Upper lobe of left lung (tissue), 6 donors: ENCODE measurements at places on chromosomes 16 and 17. TPM values are rescaled to one million over a fixed set of nuclear protein-coding genes. Genes with fewer than 3 reads are reported as not detected.

DNA sequence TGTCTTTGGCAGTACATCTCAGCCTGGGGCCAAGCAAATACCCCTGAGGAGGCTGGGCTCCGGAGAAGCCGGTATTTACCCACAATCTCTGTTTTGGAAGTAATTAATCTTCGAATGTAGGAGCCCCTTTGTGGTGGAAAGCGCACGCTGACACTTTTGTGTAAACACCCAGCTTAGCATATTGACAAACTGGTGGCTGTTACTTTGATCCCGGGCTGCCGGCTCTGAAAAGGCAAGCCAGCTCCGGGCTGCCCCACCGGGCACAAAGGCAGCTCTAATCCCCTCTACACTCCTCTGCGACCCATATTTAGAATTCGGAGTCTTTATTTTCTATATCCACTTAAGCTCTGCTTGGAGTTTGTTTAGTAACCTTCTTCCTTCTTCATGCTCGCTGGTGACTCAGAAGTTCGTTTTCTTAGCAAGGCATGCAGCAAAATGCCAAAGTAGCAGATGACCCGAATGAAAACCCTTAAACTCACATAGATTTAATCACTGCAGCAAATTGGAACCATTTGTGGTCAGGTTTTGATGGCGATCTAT is 144.0 kb upstream of the IRX3 start:
- no peak overlapping the region for H3K4me3 ChIP-seq
- no peaks in the 10 kb centered on the region for H3K27me3 ChIP-seq
- peak overlapping the region; percentile 27 for H3K27ac ChIP-seq
- H3K36me3 ChIP-seq = no peaks in the 10 kb centered on the region

DNA sequence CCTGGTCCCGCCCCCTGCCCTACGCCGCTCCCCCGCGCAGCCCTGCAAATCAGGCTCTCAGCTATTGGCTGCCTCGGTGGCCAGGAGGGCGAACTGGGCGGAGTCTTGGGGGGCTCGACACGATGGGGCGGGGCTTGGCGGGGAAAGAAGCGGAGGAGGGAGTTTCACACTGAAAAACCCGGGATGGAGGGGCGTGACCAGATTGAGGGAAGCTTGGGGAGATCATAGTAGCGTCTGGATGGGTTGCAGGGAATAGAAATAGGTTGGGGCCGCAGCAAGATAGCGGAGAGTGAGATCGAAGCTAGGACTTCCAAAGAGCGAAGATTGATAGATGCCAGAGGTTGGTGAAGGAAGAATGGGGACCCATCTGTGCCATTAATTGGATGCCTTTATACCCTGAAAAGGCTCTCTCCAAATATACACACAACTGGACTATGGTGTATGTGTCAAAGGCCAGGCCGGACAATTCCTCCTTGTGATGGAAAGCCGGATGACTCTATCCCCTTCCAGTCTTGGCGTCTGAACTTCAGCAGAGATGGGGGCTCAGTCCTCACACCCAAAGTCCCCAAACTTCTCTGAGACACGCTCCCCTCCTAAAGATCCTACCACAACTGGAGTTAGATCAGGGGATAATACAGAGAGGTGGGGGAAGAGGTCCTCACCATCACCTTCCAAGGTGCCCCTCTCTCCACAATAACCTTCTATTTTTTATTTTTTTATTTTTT is 376 bp upstream of the STAC2 start:
- H3K36me3 ChIP-seq = no peaks in the 10 kb centered on the region
- H3K27me3 ChIP-seq = no peaks in the 10 kb centered on the region
- H3K4me3 ChIP-seq = no peak overlapping the region
- no peak overlapping the region for H3K27ac ChIP-seq

DNA sequence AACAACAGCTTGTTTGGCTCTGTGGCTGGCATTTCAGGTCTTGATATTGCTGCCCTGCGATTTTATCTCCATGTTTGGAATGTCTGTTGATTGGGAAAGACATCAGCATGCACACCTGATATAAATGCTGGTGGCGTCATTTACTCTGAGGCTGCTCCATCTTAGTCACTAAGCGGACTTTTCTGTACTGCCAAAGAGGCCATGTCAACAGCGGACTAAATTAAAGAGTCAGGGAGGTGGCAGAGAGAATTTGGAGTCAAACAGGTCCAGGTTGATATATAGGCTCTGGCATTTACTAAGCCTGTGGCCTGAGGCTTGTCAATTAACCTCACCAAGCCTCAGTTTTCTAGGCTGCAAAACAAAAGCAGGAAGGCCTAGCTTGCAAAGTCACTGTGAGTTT is 6.2 kb downstream of the RBFOX1 start:
- H3K4me1 ChIP-seq = no peaks in the 10 kb centered on the region
- H3K4me3 ChIP-seq = no peak overlapping the region
- no peaks in the 10 kb centered on the region for H3K27me3 ChIP-seq
- H3K27ac ChIP-seq = no peak overlapping the region

GRCh38 chr16:30985401-30986128 is 558 bp downstream of the HSD3B7 start:
- no peaks in the 10 kb centered on the region for H3K27me3 ChIP-seq
- DNase-seq = peak; percentile 76
- no peak overlapping the region for H3K27ac ChIP-seq
- peaks cover 45% of the 10 kb centered on the region for H3K36me3 ChIP-seq
- H3K4me3 ChIP-seq = peak overlapping the region; percentile 5

- no peaks in the 10 kb centered on the region for H3K27me3 ChIP-seq
Observed at GRCh38 chr17:4108397-4108796, 34.4 kb downstream of the ZZEF1 start.

Gene ALDH3A1
- 2.4 TPM for total RNA-seq
